ENCODE measurements at places on chromosomes 3 and 15.
A peak's percentile ranks its signal among the peaks of the same experiment; 100 is the strongest.

DNA sequence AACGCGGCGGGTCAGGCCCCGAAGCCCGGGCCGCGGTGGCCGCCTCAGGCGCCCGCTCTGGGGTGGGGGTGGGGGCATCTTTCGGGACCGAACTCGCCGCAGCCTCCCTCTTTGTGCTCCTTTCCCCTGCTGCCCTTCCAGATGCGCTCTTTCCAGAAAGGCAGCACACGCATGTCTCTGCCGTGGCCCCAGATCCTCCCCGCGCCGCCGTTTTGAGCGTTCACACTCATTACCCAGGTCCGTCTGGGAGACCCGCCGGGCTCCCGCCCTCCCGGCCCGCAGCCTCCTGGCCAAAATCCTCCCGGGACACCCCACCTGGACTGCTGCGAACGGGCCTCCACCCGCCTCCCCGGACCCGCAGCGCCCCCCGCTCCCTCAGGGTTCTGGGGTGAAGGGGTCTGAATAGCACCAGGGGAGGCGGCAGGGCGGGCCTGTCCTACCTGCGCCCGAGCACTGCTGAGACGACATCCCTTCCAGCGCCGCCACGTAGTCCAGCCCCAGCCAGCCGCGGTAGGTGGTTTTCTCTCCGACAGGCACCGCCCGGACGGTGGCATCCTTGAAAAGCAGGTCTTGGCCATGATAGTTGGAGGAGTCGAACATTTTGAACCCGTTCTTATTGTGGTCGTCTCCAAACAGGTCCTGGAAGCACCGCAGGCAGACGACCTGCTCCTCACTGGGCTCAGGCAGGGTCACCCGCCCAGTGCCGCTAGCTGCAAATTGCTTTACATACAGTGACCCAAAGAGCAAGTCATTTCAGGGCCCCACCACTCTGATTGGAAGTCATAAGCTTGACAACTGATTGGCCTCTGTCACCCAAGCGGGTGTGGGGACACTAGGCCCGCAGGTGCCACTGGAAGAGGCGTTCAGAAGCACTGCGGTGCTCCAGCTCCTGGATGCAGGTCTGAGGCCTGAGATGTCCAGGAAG is 25.9 kb downstream of the MELTF start:
- DNase-seq = no peak

GRCh38 chr15:73607405-73607804 is 25.8 kb downstream of the NPTN start:
- no peak for DNase-seq

DNA sequence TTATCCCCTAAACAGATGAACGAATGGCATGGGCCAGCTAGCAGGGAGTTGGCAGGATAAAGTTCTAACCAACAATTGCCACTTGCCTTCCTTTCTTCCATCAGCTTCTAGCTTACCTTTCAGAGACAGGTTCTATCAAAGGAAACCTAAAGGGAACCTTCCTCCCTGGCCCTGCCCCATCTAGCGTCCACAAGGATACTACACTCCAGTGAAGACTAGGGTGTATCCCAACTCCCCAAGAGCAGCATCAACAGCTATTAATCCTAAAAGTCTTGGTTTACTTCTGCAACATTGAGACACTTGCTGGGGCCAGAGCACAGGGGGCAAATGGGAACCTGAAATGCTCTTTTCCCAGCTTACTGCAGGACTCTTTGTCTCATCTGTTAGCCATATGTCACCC is 37.0 kb upstream of the TMC3 start:
- no peak for DNase-seq

DNA sequence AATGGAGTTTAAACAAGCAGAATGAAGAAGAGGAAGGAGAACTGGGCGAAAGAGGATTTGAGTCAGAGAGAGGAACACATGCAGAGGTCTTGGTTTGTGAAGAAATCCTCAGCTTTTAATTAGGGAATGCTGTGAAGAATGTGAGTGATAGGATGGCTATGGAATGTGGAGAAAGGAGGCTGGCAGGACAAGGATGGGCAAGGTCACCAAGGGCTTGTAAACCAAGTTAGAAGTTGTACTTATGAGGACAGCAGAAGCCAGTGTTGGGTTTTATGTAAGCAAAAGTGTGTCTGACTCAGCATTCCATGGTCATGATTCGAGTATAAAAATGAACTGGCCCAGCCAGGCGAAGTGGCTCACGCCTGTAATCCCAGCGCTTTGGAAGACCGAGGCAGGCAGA is 60.0 kb upstream of the IL12A start:
- no peak for DNase-seq

- no peak for DNase-seq
Observed at GRCh38 chr3:66789580-66790237, 208.4 kb upstream of the KBTBD8 start.

- no peak for DNase-seq
Observed at GRCh38 chr3:153245661-153246060, 83.6 kb downstream of the RAP2B start.

GRCh38 chr3:149384167-149384566 is 6.7 kb upstream of the TM4SF1 start:
- no peak for DNase-seq

- DNase-seq = no peak
Observed at GRCh38 chr3:69411346-69411745, 25.5 kb upstream of the FRMD4B start.

DNA sequence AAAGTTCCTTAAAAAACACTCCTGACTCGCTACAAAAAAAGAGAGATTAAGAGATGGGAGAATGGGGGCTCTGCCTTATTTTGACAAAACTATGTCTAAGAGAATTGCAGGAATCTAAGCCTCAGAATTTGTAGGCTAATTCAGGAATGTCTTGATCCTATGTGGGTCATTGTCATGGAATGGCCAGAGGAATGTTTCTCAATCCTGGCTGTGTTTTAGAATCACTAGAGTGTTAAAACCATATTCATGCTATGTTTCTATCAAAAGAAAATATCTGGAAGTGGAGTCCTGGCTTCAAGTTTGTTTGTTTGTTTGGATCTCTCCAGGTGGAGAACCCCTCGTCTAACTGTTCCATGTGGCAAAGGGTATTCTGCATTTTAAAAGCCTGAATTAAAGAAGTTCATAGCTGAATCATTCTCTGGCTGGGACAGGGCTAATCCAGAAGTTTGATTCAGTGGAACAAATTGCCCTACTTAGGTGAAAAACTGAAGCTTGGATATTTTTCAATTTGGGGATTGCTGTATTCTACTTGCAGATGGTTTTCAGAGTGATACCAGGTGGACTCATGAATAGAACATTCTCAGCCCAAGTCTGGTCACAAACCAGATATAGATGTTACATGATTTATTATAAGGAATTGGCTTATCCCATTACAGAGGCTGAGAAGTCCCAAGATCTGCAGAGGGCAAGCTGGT is 28.2 kb downstream of the GJD2 start:
- DNase-seq = no peak

GRCh38 chr3:59919586-59919985 is 869.8 kb upstream of the CFAP20DC start:
- DNase-seq = no peak

GRCh38 chr15:40769274-40770146 is at the start of gene C15orf62:
C15orf62 (plus strand) TSS chr15:40769980; CDS start chr15:40770496, 516 bp downstream.
- DNase-seq = peak; percentile 70

DNA sequence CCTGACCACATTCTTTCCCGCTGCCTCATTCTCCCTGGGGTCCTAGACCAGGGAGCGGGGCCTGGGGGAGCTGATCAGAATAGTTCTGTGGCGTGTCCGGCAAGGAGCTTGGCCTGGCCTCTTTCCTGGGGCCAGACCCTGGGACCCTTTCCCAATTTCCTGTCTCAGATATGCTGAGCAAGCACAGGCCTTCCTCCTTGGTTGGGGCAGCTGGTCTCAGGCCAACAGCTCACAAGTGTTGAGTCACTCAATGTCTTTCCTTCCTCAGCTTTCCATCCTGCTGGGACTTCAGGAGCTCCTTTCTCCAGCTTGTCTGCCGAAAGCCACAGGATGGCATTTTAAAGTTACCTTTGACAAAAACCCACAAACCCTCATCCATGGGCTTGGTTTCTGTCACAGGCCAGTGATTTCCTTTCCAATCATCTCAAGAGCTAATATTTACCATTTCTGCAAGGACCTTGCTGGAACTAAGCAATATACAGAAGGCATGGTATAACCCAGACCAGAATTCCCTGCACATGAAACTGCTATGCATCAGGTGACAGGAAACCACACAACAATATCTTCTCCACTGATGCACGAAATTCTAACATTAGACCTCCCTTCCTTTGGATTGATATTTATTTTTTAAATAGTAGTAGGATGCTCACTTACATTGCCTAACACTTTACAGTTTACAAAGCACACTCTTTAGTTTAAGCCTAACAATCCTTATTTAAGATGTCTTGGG is 19.5 kb upstream of the TIMP4 start:
- no peak for DNase-seq

- DNase-seq = no peak
Observed at GRCh38 chr3:127412578-127413317, 124.9 kb upstream of the PRR20G start.

DNA sequence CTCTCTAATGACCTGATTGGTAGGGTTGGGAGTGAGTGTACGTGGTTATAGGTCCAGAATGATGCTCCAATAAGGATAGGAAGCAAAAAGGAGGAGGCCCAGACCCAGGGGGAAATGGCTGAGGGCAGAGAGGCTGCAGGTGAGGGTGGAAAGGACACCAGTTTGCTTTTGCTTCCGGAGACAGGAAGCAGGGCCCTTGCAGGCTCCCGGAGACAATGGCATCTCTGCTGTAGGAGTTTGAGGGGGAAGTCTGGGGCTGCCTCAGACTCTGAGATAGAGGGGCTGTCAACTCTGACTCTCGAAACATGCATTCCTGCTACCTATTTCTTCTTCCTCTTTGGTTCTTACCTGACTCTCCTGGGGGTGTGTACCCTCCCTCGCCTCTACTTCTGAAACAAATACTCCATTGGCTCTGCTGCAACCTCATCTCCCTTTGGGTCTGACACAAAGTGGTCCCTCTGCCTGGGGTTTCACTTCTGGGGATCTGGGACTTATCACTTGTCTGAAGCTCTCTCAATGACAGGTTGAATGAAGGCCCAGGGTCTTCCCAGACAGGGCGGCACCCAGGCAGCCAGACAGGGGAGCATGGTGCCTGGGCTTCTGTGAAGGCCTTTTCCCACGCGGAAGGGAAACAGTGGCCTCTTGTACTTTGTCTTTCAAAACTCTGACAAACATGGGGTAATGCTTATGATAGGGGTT is 61.5 kb downstream of the CHRD start:
- DNase-seq = no peak

DNA sequence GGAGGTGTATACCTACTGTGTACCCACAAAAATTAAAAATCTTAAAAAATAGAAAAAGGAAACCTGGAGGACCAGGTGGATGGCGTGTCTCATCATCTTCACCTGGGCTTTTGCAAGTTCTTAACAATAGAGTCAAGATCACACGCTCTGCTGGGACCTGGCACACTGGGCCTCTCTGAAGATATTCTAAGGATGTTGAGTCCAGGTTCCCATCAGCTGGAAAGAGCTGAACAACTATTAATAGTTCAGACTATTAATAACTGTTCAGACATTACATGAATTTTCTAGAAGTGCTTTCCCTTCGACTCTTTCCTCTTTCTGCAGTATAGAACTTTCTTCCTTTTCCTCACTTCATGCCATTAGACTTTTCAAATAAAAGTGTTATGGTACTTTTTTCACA is 320.2 kb upstream of the IL12A start:
- DNase-seq = no peak

- no peak for DNase-seq
Observed at GRCh38 chr3:38658841-38659240, 9.4 kb upstream of the SCN5A start.

GRCh38 chr15:85318048-85318731 is 62.2 kb upstream of the AKAP13 start:
- no peak for DNase-seq

DNA sequence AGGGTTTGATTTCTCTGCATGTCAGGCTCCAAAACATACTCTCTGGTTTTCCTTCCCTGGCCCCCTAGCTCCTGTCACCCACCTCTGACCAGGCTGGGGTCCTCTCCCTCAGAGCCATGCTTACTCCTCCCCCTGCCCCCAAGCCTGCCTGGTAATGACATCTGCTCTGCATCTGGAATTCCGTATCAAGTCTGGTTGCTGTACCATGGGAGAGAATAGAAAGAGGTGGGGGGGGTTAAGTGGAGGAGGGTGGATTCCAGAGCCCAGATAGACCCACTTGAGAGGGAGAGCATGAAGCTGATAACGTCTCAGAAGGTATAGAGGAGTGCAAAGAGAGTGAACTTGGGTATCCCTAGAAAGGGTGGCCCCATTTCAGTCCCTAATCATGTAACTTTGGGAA is 4.2 kb downstream of the IGDCC4 start:
- DNase-seq = no peak

- no peak for DNase-seq
Observed at GRCh38 chr3:32105291-32106131, 909 bp upstream of the GPD1L start.

DNA sequence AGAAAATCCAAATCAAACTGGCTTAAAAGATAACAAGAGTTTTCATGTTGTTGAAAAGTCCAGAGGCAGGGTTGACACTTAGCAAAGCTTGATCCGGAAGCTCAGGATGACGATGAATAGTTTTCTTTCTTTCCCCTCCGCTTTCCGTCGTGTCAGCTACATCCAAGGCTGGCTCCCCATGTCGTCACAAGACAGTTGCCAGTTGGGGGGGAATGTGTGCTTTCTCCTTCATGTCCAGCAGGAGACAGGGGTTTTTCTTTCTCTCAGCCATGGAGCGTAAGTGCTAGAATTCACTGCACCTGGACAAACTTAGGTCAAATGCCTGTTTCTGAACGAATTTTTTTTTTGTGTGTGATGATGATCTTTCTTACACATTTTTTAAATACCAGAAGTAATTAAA is 273.8 kb upstream of the RGMA start:
- no peak for DNase-seq

DNA sequence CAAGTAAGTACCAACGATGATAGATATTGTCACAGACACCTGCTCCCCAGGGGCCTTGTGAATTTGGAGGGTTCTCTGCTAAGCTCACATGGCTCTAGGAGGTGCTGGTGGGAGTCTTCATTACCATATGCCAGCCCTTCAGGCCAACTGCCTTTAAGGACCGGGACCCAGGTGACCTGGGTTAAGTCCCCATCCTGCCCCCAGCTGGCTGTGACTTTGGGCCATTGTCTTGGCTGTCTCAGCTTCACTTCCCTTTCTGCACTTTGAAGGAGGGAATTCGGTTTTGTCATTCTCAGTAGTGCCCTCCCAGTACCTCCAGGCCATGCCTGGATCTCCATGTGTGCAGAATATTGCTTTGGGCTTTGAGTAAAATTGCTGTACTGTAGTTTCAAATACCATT is 72.8 kb upstream of the ACAD9 start:
- no peak for DNase-seq

DNA sequence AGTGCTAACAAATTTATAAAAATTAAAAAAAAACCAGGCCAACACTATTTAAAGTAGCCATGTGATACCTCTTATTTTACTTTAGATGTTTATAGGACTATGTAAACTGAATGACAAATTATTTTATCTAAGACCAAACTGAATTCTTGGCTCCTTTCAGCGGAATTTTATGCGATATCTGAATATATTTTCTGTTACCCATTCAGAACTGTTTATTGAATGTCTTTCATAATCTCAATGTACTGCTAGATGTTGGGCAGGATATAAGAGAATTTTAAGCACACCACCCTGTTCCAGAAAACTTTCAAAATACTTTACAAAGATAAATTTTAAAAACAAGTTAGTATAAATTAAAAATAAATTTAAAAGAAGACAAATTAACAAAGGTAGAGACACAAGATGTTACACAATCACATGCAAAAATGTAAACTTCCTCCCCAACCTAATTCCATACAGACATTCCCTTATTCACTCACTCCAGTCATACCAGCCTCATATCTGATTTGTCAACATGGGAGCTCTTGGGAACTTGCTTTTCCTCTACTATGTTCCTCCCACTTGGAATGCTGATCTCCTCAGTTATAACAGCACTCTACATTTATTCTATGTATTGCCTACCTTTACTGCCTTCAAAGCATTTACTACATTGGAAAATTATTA is 154.6 kb upstream of the MBNL1 start:
- no peak for DNase-seq

Measured in anterior cingulate cortex (tissue), 58 donors.